ENCODE measurements at places on chromosomes 1 and 21. TPM values are rescaled to one million over a fixed set of nuclear protein-coding genes. Genes with fewer than 3 reads are reported as not detected.

Gene MATN1
- total RNA-seq, result not detected

DNA sequence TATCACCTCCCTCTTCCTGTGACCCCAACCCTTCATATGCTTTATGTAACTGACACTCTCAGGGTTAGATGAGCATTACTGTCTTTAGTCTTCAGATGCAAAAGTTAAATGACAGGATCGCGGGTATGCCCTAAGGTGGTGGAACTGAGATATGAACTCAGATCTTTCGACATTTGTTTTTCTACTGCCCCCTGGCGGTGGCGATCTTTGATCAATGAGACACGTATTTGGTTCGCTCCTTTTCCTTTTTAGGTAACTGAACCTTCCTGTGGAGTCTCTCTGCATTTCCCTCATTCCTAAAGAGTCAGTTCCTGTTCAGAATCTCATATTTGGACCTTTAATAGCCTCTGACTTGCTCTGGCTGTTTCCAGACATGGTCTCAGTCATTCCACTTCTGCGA lies 47.8 kb upstream of the ZP4 start:
- no peak for DNase-seq

Gene NCAM2
- total RNA-seq, result 2.8 TPM

Gene GJA5
- total RNA-seq, result 9.9 TPM

- no peak for DNase-seq
These were observed 209.0 kb upstream of the TMEM51 start for GRCh38 chr1:14944471-14944985.

GRCh38 chr21:43279578-43279894 lies 110.7 kb downstream of the CRYAA start:
- DNase-seq, result peak; percentile 49

- DNase-seq, result no peak
These were observed 23.3 kb downstream of the CYP2J2 start for GRCh38 chr1:59903141-59903754.

DNA sequence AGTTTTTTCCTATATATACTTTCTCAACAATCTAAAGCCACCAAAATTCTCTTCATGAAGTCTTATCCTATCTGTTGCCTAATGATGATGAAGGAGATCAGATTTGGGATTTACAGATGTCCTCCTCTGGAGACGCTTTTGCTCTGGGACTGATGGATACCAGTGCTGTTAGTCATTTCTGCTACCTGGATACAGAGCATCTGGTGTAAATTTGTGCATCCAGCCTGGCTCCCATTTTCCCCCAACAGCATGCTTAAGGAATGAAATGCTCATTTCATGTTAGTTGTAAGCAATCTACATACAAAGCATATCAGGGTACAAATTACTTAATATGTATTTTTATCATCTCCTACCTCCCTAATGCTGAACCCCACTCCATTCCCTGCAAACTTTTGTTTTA lies 57.7 kb downstream of the HNRNPR start:
- DNase-seq, result no peak

Gene RGS8
- total RNA-seq, result not detected

DNA sequence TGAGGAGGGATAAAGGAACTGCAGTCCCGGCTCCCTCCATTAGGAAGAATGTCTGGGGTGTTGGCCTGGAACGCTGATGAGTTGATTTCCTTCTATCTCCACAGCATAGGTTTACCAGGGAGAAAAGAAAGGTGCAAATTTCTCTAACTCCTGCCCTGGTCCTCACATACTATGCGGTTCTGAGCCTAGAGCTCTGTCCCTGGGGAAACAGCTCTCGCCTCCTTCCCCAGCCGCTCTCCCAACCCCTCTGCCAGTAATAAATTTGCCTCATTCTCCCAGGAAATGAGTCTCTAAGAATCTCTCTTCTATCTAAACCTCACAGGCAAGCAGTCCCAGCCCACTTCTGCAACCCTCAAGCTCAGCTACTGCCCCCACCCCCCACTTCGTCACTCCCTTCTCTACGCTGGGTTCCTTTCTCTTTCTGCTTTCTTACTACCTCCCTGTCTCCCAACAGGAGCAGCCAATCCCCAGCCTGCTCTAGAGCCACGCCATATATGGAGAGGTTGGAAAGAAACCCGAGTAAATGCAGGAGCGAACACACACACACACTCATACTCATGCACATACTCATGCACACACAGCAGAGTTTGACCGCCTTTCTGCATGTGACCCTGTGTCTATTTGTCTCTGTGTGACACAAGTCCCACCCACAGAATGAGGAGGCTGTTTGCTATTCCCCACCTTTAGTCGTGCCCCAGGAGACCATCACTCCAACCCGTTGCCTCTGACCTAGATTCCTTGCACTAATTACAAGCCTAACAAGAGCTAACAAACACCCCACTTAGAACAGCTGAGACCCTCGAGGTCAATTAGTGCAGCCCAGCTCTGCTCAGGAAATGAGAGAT lies 13.4 kb downstream of the PLEKHO1 start:
- DNase-seq, result peak; percentile 90

Gene HES3
- total RNA-seq, result not detected

Gene SMPDL3B
- not detected for total RNA-seq

Gene RHBDL2
- not detected for total RNA-seq

Gene WARS2
- 10.7 TPM for total RNA-seq

GRCh38 chr21:36155603-36156338 lies 853 bp upstream of the DOP1B start:
- no peak for DNase-seq

DNA sequence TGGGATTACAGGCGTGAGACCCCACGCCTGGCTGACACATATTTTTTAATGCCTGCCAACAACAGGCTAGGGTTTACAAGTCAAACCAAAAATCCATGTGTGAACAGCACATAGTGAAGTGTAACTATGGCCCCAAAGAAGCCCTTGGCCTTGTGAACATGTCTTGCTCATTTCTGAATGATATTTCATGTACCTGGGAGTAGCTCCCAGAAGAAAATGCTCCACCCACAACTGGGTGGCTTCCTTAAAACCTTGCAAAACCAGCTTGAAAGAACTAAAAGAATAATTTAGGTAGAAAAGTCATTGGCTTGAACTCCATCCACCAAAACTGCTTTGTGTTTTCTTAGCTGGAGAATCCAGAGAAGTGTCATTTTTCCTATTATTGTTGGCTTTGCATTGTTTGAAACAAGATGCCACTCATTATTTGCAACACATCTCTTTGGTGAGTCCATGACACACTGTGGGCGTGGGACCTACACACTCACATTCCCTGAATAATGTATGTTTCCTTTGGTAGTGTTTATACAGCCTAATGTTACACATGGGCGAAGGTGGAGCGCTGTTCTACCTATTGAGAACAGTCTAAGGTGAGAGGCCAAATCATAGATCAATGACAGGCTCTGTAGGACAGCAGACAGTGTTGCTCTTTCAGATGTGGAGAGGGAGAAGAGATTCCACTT lies 28.5 kb upstream of the SDE2 start:
- DNase-seq, result no peak

DNA sequence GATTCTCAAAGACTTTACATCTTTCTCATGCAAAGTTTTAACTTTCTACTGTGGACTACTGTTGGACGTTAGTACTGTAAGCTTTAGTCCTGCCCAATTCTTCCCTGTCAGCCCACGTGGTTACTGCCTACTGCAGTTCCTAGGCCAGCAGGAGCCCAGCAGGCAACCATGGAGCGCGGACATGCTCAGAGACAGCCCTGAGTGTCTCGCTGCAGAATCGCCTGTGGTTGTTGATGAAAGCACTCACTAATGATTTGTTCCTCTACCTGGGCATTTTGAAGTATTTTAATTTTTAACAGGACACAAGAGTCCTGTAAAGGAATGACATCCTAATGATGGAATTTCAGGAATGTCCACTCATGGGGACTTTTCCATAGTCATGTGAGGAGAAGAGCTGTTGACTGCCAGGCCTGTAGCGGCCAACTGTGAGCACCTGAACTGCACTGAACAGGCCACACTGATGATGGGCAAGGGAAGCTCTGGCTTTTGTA lies 44.1 kb downstream of the PGBD5 start:
- no peak for DNase-seq

- DNase-seq, result peak; percentile 29
These were observed 2.7 kb downstream of the PLXNA2 start for GRCh38 chr1:208241512-208241911.

Gene RAB3B
- total RNA-seq, result not detected

Gene NDUFS2
- total RNA-seq, result 253 TPM

DNA sequence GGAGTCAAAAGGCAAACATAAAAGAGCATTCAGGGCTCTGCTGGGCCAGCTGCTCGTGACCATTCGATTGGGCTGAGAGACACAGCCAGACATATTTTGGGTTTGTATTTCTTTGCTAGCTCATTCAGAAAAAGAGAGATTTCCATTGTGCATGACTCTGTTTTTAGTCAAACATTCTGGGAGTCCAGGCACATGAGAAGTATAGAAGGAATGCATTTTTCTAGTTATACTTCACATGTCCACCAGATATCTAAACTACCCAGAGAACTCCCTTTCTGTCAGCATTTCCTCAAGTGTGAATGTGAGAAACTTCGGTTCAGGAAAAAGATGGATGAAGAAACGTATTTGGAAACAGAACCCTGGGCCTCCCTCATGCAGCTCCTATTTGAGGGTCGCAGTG lies 6.3 kb upstream of the KCNE1 start:
- DNase-seq, result no peak

Gene DIO1
- not detected for total RNA-seq

GRCh38 chr1:160211046-160211790 lies 6.0 kb downstream of the PEA15 start:
- no peak for DNase-seq

DNA sequence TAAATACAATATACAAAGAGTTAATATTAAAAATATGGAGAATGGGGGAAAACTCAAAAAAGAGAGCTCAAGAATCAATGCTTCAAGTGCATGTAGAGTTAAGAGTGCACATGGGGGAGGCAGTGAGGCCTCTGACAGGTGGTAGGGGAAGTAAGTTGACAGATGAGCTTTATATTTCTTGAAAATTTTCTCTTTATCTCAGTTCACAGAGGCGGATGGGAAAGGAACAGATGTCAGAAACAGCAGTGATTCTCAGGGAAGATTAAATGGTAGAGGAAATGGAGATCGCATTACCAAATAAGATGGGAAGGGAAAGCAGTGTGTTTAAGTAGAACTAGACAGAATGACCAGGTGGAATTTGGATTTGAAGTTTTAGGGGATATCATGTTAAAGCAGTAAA lies 200.1 kb upstream of the C1orf105 start:
- DNase-seq, result no peak

DNA sequence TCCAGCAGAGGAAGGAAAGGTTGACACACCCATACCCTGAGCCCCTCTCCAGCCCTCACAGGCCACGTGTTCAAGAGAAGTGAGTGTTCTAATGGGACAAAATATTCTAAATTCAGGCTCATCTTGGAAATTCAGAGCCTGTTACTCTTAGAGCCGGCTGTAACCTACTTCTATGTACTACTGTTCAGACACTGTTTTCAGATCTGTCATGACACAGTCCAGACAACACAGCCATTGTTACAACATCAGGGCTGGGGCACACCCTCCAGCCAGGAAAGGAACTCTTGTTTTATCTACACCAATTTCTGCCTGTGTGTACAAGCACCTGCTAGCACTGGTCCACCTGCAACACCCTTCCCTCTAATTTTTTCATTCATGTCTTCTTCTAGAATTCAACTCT lies 145.4 kb upstream of the C8B start:
- no peak for DNase-seq

Gene VHLL
- not detected for total RNA-seq

- DNase-seq, result no peak
These were observed at the start of gene ANKRD65 for GRCh38 chr1:1421147-1421906. TSS of gene ANKRD65 (minus strand) at chr1:1421276. CDS start at chr1:1421005, 271 bp downstream.

All from cardiac septum (tissue), 1 donor.